ENCODE measurements at places on chromosomes 4 and X.

- peaks cover 28% of the 10 kb centered on the region for H3K36me3 ChIP-seq
- no peaks in the 10 kb centered on the region for H3K27me3 ChIP-seq
- no peak for DNase-seq
- no peak overlapping the region for H3K27ac ChIP-seq
- no peak overlapping the region for H3K4me3 ChIP-seq
Observed at GRCh38 chrX:101397779-101398178, 7.0 kb downstream of the RPL36A start.

- no peaks in the 10 kb centered on the region for H3K36me3 ChIP-seq
- H3K27me3 ChIP-seq, result no peaks in the 10 kb centered on the region
- DNase-seq, result no peak
- no peaks in the 10 kb centered on the region for H3K4me1 ChIP-seq
Observed at GRCh38 chr4:11869191-11869870, 440.6 kb upstream of the HS3ST1 start.

DNA sequence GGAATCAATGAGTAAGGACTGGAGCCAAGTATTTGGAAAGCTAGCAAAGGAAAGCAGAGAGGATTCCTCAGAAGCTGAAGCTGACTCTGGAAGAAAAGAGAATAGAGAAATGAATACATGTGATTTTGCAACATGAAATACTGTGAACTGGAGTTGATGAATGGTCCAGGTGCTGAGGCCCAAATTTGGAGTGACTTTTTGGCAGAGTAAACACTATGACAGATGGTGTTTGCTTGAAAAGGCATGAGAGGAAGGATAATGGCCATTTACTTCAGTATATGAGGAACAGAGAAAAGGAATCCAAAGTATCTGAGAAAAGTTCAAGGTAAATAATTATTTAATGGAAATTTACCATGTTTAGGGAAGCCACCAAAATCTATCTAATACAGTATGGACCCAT, 236.7 kb downstream of the SLITRK2 start:
- no peaks in the 10 kb centered on the region for H3K27me3 ChIP-seq
- no peak overlapping the region for H3K27ac ChIP-seq
- no peak for DNase-seq
- no peak overlapping the region for H3K4me3 ChIP-seq

GRCh38 chrX:110180176-110180927, 137.5 kb downstream of the AMMECR1 start:
- H3K27ac ChIP-seq, result no peak overlapping the region
- peaks cover 4% of the 10 kb centered on the region for H3K4me1 ChIP-seq
- H3K4me3 ChIP-seq, result no peak overlapping the region
- no peaks in the 10 kb centered on the region for H3K27me3 ChIP-seq
- no peak for DNase-seq

DNA sequence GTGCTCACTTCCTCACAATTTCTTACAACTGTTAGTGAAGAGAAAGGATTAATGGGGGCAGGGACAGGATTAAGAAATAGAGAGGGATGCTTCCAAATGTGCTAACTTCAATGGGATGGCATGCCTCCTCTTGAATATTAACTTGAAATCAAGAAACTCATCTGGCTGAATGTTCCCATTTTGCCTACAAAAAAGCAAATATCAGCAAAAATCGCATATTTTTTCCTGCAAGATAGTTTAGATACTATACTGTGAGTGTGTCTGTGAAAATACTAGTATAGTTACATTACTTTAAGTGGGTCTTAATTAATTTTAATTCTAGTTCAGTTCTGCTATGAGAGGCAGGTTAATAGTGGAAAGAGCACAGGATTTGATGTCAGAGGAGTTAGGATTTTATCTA, 4.9 kb downstream of the PAICS start:
- DNase-seq, result no peak
- peaks cover 18% of the 10 kb centered on the region for H3K4me1 ChIP-seq
- peaks cover 26% of the 10 kb centered on the region for H3K36me3 ChIP-seq
- no peak overlapping the region for H3K4me3 ChIP-seq
- no peaks in the 10 kb centered on the region for H3K27me3 ChIP-seq
- H3K27ac ChIP-seq, result no peak overlapping the region

DNA sequence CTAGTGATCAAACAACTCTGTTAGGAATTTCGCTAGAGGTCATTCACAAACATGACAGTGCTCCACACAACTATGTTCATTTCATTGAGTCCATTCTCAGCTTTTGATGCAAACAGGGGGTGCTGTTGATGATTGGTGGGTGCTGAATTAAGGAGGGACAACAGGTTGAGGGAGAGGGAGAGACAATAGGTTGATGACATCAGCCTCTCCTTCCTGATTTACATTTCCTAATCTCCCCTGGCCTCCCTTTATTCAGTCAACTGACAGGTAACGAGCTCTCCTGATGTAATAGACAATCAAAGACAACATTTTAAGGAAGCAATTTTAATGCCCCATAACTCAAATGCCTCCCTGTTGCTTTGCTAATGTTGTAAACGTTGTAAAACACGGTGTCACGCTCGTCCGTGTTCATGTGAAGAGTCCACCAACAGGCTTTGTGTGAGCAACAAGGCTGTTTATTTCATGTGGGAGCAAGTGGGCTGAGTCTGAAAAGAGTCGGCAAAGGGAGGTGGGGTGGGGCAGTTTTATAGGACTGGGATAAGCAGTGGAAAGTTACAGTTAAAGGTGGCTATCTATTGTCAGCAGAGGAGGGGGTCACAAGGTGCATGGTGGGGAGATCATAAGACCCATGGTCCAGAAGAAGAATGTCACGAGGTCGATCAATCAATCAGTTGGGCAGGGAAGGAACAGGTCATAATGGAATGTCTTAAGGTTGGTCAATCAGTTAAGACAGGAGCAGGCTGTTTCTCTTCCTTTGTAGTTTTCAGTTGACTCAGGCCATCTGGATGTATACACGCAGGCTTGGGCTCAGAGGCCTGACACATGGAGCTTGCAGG, 4.8 kb upstream of the GAR1 start:
- H3K4me3 ChIP-seq, result no peak overlapping the region
- no peaks in the 10 kb centered on the region for H3K36me3 ChIP-seq
- H3K27me3 ChIP-seq, result no peaks in the 10 kb centered on the region
- peaks cover 5% of the 10 kb centered on the region for H3K4me1 ChIP-seq
- no peak overlapping the region for H3K27ac ChIP-seq

- H3K27me3 ChIP-seq, result no peaks in the 10 kb centered on the region
- H3K36me3 ChIP-seq, result no peaks in the 10 kb centered on the region
- peak; percentile 62 for DNase-seq
- peak within 1 kb of the TSS; percentile 54 for H3K4me3 ChIP-seq
- H3K4me1 ChIP-seq, result peaks cover 22% of the 10 kb centered on the region
Observed at GRCh38 chr4:15778289-15779241, at the start of gene CD38. Gene CD38 (plus strand): TSS chr4:15778328. CDS start chr4:15778415, 87 bp downstream.

DNA sequence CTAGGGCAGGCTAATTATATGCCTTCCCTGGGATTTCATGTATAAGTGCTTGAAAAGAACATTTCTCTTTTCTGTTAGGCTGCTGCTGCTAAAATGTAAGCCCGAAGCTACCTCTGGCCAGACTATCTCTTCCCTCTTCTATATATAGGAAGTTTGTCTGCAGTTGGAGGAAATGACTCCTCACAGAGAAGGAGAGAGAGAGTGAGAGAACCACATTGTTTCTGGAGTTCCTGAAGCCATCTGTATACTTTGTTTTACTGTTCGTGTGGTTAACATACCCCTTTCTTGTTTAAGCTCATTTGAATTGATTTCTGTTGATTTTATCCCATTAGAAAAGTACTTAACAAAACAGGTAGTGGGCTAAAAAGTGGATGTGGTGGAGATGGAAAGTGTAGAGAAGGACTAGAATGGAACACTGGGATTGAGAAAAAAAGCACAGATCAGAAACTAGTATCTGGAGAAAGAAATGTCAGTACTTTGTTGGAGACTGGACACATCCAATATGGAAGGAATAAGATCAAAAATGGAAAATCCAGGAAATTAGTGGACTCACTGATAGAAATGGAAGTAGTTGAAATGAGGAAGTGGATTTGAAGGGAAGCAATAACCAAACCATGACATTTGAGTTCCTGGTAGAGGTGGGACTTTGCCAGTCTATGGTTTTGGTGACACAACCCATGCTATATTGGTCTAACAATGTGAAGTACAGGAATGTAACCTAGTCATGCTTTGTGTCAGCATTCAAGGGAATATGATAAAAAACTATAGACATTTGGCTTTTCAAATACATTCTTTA, 112.6 kb downstream of the TMA16 start:
- no peaks in the 10 kb centered on the region for H3K36me3 ChIP-seq
- H3K4me1 ChIP-seq, result no peaks in the 10 kb centered on the region
- no peaks in the 10 kb centered on the region for H3K27me3 ChIP-seq

DNA sequence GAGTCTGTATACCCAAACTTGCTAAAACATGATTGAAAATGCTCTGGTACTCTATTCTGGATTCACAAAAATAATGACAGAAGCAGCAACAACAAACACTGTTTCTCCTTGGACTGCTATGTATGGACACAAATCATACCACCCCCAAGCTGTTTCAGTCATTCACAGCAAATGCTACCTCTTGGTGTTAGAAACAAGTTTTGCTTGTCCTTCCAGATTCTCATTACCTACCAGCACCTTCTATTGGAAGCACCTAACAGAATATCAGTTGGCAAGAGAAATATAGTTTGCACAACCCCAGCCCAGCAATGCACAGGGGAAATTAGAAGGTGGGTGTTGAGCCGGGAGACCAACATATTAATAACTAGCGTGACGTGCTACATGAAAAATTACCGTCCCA, 1950.9 kb downstream of the C4orf33 start:
- DNase-seq, result no peak
- no peak overlapping the region for H3K4me3 ChIP-seq
- H3K4me1 ChIP-seq, result no peaks in the 10 kb centered on the region
- no peaks in the 10 kb centered on the region for H3K27me3 ChIP-seq
- no peaks in the 10 kb centered on the region for H3K36me3 ChIP-seq
- no peak overlapping the region for H3K27ac ChIP-seq

DNA sequence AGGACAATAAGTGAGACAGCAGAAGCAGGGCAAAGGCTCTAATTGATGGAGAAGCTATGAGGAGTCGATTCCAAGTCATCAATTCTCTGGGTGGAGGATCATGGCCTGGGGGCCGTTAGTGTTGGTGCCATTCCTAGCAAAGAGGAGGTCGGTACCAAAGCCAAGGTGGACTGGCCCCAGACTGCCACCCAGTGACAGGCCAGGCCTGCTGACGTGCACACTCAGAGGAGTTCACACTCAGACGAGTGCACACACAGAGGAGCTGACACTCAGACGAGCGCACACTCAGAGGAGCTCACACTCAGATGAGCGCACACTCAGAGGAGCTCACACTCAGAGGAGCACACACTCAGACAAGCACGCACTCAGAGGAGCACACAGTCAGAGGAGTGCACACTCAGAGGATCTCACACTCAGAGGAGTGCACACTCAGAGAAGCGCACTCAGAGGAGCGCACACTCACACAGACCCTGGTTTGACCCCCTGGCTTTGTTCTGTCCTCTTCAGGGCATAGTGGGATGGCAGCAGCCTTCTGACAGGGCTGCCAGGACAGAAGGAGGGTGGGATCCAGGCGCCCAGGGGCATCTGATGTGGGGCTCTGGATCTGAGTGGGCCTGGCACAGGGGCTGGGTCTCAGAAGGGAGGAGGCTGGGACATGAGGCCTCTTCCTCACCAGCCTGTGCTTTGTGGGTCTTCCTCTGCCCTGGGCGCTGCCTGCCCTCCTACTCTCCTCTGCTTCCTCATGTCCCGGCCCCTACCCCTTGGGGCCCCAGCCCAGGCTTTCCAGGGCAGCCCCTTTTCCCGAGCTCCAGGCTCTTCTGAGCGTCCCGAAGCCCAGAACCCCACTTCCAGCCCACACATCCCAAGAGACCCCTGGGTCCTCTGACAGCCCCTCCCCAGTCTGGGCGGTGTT, 41.7 kb upstream of the NKX1-1 start:
- H3K36me3 ChIP-seq, result no peaks in the 10 kb centered on the region
- H3K27me3 ChIP-seq, result no peaks in the 10 kb centered on the region
- H3K4me1 ChIP-seq, result no peaks in the 10 kb centered on the region
- DNase-seq, result peak; percentile 17
- H3K4me3 ChIP-seq, result no peak overlapping the region

DNA sequence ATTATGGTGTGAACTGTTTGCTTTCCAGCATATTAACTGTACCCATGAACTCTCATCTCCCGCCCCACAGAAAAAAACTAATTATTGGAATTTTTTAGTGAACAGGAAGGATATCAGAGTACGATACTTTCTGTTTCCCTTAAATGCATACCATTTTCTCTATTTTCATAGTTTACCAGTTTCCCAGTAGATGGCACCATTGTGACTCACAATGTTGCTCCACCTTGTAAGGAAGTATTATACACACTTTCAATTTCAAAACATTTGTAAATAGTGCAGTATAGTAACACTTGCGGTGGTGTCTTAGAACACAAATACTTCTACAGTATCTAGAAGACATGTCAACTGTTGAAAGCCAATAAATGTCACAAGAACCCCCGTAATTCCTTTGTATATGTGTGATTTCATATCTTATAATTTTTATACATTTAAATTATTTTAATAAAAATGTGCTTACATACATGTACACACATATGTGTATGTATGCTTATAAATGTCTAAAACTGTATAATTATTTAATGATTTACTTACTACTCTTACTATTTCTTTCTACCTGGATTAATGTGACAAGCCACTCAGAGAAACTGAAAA, 167.3 kb downstream of the SLIT2 start:
- no peaks in the 10 kb centered on the region for H3K36me3 ChIP-seq
- no peak overlapping the region for H3K27ac ChIP-seq
- peaks cover 10% of the 10 kb centered on the region for H3K4me1 ChIP-seq
- peak overlapping the region; percentile 25 for H3K4me3 ChIP-seq

GRCh38 chr4:244471-244870, 60.8 kb downstream of the ZNF732 start:
- H3K4me3 ChIP-seq, result no peak overlapping the region
- H3K36me3 ChIP-seq, result no peaks in the 10 kb centered on the region
- no peaks in the 10 kb centered on the region for H3K27me3 ChIP-seq

- H3K4me3 ChIP-seq, result no peak overlapping the region
- H3K27me3 ChIP-seq, result no peaks in the 10 kb centered on the region
- peaks cover 73% of the 10 kb centered on the region for H3K36me3 ChIP-seq
- no peak for DNase-seq
- no peak overlapping the region for H3K27ac ChIP-seq
Observed at GRCh38 chr4:24574236-24574635, 10.1 kb downstream of the DHX15 start.

DNA sequence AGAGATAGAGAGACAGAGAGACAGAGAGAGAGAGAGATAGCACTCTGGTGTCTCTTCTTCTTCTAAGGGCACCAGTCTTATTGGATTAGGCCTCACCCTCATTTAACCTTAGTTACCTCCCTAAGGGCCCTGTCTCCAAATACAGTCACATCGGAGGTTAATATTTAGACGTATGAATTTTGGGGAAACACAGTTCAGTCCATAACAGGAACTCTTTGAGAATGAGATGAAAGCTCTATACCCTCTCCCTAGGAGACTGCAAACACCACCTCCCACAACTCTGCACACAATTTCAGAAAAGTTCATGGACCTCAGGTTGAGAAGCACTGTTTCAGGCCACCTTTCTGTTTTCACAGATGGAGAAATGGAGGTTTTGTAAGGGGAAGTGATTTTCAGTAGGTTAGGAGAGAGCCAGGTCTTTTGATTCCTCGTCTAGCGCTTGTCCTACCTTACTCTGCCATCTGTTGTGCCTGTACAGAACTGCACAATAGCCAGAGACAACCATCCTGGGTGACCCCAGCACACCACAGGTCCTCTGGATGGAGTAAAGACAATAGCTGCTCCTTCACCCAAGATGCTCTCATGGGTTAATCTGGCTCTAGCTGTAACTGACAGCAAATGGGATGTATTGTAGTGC, 16.9 kb upstream of the LOC101059915 start:
- no peak for DNase-seq
- H3K4me3 ChIP-seq, result no peak overlapping the region
- H3K27ac ChIP-seq, result no peak overlapping the region
- no peaks in the 10 kb centered on the region for H3K36me3 ChIP-seq

Data from stomach (tissue), 19 donors.